Cardiac fibroblast (primary cell): ENCODE measurements at places on chromosomes 13 and 19.

GRCh38 chr19:2391118-2391725 is 31.2 kb downstream of the TMPRSS9 start:
- peak; percentile 82 for DNase-seq

- DNase-seq: no peak
These were observed at the start of gene ZNF536 for GRCh38 chr19:30371960-30372824. TSS of gene ZNF536 (plus strand) at chr19:30372384. CDS start at chr19:30443563, 71,179 bp downstream.

DNA sequence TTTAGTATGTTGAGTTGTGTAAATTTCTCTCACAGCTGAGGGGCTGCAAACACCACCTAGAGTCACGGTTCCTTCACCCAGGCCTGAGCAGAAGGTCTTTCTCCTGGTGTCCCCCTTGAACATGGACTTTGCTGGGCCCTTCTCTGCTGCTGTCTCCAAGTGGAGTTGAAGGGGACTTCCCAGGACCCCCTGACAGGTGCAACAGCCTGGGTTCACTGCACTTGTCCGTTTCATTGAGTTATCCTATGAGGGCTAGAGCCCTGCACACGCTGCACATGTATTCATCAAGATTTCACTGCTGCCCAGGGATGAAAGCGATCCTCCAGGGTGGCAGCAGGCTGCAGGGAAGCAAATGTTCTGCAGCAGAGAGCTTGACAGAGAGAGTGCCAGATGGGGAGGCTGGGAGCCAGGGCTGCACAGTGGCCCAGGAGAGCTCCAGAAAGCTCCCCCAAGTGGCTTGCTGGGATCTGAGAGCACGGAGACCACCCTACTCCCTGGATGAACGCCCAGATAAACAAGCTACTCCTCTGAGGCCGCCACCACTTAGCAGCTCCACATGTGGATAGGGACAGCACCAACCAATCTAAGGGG is 10.3 kb downstream of the TMEM272 start:
- DNase-seq: no peak

- no peak for DNase-seq
These were observed 53.2 kb upstream of the RFC3 start for GRCh38 chr13:33764716-33765115.

- DNase-seq: no peak
These were observed 374.5 kb upstream of the NBEA start for GRCh38 chr13:34567597-34567996.

- no peak for DNase-seq
These were observed 307.6 kb upstream of the NBEA start for GRCh38 chr13:34634448-34634847.

DNA sequence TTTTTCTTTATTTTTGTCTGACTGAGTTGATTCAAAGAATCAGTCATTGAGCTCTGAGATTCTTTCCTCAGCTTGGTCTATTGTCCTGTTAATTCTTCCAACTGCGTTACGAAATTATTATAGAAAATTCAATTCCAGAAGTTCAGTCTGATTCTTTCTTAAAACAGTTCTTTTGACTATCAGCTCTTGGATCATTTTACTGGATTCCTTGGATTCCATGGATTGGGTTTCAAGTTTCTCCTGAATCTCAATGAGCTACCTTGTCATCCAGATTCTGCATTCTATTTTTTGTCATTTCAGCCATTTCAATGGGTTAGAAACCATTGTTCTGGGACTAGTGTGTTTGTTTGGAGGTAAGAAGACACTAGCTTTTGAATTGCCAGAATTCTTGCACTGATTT is 169.3 kb downstream of the PCDH20 start:
- no peak for DNase-seq

DNA sequence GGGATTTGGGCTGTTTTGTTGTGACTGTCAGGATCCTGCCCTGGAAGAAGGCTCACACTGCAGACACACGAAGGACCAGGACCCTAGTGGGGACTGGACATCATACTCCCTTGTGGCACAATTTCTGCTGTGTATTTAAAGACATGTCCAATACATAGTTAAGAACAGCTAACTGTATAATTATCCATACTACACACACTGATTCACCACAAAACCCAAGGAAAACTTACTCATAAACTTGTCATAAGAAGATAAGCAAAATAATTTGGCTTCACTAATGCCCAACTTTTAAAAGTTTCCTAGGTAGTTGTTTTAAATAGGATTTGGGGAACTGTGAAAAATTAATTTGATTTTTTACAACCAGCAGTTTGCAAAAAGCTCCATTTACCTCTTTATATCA is 46.1 kb downstream of the LATS2 start:
- DNase-seq: peak; percentile 64

DNA sequence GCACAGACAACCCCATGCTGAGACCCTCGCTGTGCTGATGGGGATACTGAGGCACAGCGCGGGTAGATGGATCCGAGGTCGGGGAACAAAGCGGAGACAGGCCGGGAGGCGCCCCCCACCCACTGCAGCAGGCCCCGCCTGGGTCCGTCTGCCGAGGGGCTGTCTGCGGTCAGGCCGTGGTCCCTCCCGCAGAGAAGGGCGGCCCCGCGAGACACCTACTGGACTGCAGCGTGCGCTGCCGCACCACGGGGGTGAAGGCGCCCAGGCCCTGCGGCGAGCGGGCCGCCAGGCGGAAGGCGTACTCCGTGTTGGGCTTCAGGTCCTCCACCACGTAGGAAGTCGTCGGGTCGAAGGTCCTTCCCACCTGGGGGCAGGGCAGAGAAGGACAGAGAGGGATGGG is 101.9 kb downstream of the PTPRS start:
- no peak for DNase-seq

- DNase-seq: no peak
These were observed 7.8 kb downstream of the LRCH1 start for GRCh38 chr13:46560778-46561177.

DNA sequence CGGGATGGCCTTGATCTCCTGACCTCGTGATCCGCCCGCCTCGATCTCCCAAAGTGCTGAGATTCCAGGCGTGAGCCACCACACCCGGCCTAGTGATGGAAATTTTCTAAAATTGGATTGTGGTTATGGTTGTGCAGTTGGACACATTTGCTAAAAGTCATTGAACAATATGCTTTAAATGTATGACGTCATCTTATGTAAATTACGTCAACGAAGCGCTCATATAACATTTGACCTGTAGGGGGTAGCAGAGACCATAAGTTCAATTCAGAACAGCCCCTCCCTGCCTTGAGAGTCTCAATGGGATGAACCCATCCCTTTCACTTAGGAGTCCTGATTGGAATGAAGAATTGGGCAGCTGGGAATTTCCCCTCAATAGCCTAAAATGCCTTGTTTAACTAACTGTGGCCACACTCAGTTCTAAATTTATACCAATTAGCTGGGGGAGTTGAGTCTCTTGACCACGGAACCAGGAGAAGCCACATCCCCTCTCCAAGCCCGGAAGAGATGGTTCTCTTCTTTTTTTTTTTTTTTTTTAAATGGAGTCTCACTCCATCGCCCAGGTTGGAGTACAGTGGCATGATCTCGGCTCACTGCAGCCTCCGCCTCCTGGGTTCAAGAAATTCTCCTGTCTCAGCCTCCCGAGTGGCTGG is 15.2 kb upstream of the TLE6 start:
- DNase-seq: peak; percentile 92

DNA sequence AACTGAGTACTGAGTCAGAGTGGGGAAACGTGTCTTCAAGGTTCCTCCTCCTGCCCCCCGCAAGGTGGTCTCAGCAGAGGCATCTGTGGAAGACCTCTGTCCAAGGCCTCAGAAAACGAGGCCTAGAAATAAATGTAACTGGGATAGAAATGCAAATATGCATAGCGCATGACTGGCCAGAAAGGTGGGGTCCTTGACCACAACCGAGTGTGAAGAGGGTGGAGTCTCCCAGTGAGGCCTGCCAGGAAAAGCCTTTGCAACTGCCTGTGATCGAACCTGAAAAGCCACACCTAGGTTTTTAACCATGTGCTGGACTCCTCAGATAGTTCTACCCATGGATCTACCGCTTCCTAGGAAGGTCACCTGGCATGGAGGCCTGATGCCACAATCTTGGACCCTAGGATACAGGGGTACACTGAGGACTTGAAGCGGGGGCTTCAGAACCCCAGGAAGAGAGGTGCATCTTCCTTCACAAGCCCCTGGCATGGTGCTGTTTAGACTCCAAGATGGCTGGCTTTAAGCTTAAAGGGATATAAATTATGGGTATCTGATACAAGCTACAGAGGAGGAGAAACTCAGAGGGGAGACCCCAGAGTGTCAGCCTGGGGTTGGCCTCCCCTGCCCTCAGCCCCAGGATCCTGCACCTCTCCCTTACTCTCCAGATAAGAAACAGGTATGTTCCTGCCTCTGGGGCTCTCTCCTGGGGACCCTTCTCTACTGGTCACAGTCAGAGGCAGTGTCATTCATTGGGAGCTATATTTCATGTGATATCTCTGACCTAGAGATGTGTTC is 18.3 kb upstream of the SIGLEC6 start:
- no peak for DNase-seq

DNA sequence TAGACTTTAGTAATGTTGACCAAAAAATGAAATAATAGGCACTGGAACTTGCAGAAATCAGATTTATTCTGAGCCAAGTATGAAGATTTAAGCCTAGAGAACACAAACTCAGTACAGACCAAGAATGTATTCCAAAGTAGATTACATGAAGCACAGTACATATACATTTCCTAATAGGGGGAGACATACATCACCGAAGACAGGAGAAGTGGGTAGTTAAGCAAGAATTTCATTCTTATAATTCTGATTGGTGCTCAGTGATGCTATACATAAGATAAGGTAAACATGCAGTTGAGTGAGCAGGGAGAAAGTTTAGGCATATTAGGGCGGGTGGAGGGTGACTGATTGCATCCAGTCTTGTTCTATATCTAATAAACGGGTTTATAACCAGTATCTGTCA is 2218.8 kb downstream of the PCDH9 start:
- no peak for DNase-seq

DNA sequence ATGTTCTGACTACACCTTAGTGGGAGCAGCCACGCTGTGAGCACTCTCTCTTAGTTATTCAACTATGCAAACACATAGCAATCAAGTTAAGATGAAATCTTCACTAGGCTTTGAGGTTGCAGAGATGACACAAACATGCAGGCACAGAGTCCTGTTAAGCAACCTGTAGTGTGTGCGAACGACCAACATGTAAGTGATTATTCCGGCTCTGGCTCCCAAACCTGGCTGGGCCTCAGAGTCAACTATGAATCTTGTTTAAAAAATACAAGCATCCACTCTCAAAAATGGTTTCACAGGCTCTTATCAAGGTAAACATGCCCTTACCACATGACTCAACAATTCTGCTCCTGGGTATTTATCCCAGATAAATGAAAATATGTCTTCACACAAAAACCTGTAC is 91.4 kb downstream of the IRS2 start:
- DNase-seq: no peak

- DNase-seq: peak; percentile 49
These were observed 5.0 kb downstream of the CLEC11A start for GRCh38 chr19:50728084-50728737.

DNA sequence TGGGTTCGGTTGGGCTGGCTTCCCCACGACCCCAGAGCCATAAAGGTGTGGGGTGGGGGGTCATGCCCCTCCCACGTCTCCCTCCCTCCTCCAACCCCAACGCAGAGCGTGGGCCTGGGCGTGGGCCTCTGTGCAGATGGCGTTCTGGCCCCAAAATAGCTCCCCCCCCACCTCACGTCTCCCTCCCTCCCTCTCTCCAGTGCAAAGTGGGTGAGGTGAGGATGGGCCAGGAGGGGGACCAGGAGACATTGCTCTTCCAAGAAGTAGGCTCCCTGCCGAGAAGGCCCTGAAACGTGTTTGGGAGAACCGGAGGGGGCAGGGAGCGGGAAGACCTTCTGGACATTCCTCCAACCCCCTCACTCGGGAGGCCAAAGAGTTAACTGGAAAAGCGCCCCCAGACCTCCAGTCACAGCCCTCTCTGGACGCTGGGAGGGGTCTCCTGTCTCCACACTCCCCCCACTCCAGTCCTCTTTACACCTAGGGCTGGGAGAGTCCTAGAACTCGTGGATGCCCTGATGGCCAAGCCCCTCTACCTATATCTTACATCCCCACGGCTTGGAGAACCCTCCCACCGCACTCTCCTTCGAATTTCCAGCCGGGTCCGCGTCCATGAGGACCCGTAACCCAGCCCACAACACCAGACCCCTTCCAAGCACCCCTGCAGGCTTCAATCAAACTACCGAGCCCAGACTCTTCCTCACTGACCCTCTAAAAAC is 855 bp downstream of the UNC13A start:
- DNase-seq: no peak

DNA sequence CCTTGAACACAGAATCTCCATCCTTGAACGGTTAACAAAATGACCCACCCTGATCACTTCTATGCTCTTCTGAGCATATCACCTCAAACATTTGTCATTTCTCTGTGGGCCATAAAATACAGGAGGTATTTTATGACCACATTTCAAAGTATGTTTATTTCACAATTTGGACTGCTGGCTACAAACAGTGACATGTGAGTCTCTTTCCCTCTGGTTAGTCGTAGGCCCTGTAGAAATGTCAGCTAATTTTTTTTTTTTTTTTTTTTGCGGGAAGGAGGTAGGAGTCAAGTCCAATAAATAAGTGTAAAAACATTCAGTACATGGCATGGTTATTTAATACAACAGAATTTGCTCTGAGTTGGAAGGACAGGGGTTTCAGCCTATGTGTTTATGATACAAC is 70.7 kb downstream of the FOXO1 start:
- peak; percentile 34 for DNase-seq

- peak; percentile 85 for DNase-seq
These were observed 57.8 kb downstream of the IER2 start for GRCh38 chr19:13207846-13208671.

GRCh38 chr13:74258961-74259360 is 124.8 kb upstream of the KLF12 start:
- DNase-seq: no peak

DNA sequence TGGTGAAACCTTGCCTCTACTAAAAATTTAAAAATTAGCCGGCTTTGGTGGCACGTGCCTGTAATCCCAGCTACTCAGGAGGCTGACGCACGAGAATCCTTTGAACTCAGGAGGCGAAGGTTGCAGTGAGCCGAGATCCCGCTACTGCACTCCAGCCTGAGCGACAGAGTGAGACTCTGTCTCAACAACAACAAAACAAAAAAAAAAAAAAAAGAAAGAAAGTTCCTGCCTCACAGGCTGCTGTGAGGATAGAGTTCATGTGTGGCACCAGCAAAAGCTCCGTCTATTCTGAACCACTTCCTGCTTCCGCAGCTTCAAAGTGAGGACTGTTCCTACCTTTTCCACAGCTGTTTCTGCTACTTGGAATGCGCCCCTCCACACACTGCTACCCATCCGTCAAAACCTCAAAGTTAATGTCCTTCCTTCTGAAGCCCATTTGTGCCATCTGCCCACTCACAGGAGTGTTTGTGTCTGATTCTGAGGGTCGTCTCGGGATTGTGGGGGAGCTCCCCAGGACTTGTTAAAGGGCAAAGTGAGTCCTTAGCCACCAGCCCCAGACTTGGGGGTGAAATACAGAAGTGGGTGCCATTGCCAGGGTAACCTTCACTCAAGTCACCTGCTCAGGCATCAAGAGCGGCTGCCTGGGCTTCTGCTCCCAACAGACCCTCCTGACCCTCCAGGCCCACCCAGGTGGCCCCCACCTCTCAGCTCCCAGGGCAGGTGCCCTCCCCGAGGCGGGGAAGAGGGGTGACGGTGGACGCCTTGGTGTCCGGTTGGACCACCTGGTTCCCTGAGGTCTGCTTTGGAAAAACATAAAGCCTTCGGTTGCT is 2.9 kb downstream of the MFSD12 start:
- DNase-seq: no peak
